Stimulated activated naive CD8-positive, alpha-beta T cell treated with anti-CD3 and anti-CD28 coated beads, Interleukin-15, amount 100 ng/mL, for 72 hours (primary cell): ENCODE measurements at places on chromosomes 4 and X.

- no peak for DNase-seq
Measured at GRCh38 chr4:38166082-38166481, 205.9 kb downstream of the PTTG2 start.

DNA sequence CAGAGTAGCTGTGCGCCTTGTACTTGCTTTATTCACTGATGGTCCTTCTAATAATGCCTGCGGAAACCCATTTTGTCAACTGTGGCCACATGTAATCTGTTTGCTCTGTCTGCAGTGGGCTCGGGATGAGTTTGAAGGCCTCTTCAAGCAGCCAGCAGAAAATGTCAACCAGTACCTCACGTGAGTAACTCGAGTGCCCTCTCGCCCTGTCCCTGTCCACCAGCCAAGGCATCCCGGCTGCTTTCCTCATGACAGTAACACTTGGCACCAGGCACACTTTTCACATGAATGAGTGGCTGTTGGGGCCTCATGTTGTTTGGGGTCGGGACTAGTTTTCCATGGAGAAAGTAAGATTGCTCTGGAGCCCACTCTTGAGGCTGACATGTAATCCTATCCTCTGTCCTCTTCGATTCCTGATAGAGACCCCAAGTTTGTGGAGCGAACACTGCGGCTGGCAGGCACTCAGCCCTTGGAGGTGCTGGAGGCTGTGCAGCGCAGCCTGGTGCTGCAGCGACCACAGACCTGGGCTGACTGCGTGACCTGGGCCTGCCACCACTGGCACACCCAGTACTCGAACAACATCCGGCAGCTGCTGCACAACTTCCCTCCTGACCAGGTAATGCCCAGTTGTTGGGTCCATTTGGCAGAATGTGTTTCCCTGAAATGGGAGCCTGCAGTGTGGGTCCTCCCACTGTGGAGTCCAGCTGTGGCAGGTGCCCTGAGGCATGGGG lies 8.8 kb upstream of the CDK16 start:
- no peak for DNase-seq

DNA sequence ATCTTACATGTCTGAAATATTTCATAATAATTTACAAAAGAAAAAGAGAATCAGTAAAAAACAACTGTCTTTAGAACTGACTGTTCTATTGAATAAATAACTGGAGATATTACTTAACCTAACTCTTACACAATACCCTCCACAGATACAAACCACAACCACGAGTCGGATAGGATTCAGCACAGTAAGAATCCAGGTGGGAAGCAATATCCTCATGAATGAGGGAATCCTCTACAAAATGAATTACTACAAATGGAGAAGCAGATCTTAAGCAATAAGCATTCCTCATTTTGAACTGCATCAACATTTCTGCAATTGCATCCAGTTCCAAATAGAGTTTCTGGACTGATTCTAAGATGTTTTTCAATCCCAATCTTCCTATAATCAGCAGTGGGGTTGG lies 227.1 kb downstream of the SH2D1A start:
- DNase-seq = no peak

GRCh38 chr4:78602334-78602733 lies 50.8 kb downstream of the ANXA3 start:
- DNase-seq = no peak

DNA sequence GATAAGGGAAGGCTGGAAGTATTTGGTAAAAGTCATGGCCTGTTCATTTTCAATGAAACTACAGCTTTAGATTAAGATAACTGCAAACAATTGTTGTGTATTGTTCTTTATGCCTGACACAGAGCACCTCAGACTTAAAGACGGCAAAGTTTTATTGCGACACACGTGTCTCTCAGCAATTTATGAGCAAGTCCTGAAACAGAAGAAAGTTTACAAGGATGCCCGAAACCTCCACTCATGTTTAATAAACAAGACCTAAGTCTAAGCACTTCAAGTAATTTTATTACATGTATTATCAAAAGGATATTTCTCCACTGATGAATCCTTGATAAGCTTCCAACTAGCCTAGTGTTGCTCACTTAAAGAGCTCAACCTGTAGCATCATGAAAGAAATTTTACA lies 51.0 kb downstream of the DHX15 start:
- DNase-seq = no peak

DNA sequence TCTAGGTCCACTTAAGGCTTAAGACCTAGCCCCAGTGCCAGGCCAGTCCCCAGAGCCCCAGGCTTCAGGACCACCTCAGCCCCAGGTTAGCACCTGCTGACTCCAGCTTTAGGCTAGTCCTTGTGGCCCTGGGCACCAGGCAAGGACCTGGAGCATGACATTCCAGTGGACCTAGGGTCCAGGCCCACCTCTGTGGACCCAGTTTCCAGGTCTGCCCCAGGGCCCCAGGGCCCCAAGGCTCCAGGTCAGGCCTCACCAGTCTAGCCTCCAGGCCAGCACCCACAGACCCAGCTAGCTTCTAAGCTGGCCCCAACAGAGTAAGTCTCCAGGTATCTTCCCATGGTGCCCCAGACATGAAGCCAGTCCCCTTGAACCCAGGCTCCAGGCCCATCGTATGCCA lies 97.5 kb downstream of the QRFPR start:
- no peak for DNase-seq

GRCh38 chrX:34557733-34558132 lies 99.4 kb downstream of the TMEM47 start:
- no peak for DNase-seq

DNA sequence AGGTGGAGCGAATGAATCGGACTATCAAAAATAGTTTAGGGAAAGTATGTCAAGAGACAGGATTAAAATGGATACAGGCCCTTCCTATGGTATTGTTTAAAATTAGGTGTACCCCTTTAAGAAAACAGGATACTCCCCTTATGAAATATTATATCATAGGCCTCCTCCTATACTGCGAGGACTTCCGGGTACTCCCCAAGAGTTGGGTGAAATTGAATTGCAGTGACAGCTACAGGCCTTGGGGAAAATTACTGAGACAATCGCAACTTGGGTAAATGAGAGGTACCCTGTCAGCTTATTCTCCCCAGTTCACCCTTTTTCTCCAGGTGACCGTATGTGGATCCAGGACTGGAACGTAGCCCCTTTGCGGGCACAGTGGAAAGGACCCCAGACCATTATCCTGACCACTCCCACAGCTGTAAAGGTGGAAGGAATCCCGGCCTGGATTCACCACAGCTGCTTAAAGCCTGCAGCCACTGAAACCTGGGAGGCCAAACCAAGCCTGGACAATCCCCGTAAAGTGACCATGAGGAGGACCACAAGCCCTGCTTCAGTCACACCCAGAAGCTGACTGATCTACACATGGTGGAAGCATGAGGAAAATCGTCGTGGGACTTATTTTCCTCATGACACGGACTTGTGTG lies 1138.1 kb downstream of the ARAP2 start:
- no peak for DNase-seq

DNA sequence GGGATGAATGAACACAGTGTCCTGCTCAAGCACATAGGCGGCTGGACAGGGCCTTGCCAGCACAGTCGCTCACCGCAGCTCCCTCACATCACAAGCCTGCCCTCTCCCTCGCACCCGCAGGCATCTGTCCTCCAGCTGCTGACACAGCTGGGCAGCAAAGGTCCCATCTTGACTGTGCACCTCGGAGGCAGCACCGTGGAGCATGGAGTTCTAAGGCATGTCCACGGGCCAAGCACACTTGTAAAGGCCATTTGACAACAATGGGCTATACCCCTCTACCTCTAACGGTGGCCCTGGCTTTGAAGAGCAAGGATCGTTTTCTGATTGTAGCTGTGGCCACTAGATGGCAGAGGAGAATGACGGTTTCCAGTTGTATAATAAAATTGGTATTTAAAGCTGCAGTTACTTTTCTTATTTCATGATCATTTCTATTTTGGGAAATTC lies 53.8 kb downstream of the APLN start:
- DNase-seq = peak; percentile 12
